ENCODE measurements at places on chromosomes 11 and 22.

DNA sequence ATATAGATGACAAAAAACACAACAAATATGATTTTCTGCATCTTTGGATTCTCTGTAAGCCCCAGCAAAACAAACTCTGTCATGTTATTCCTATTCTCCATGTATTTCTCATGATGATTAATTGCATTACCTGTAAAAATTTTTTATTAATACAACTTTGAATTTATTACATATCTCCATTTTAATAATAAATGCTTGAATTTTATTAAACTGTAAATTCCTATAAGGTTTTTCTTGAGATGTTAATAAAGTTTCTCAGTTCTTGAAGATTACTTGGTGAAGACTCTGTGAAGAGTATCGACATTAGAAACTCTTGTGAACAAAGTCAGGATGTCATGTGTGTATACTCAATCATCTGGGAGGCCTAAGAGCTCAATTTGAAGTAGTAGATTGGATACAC is at the start of gene OR4C46:
Gene OR4C46 (minus strand): TSS at position 101 of the 400 bp plus-strand sequence. CDS start 0 bp downstream, at position 101.
- DNase-seq, result no peak

- no peak for DNase-seq
Observed at GRCh38 chr22:48886604-48887393, 940.9 kb downstream of the BRD1 start.

- DNase-seq, result no peak
Observed at GRCh38 chr11:110454609-110455008, 24.9 kb downstream of the FDX1 start.

- DNase-seq, result no peak
Observed at GRCh38 chr11:70326365-70326811, 55.9 kb downstream of the PPFIA1 start.

- no peak for DNase-seq
Observed at GRCh38 chr11:34239465-34240149, 118.2 kb downstream of the ABTB2 start.
